ENCODE measurements at places on chromosomes 5 and 9.
A peak's percentile ranks its signal among the peaks of the same experiment; 100 is the strongest.

GRCh38 chr5:173458828-173459609, 130.8 kb upstream of the STC2 start:
- no peak for DNase-seq

- DNase-seq: no peak
Measured at GRCh38 chr9:77133011-77133410, 44.3 kb upstream of the VPS13A start.

GRCh38 chr5:172669386-172670004, 28.4 kb downstream of the NEURL1B start:
- DNase-seq: no peak

DNA sequence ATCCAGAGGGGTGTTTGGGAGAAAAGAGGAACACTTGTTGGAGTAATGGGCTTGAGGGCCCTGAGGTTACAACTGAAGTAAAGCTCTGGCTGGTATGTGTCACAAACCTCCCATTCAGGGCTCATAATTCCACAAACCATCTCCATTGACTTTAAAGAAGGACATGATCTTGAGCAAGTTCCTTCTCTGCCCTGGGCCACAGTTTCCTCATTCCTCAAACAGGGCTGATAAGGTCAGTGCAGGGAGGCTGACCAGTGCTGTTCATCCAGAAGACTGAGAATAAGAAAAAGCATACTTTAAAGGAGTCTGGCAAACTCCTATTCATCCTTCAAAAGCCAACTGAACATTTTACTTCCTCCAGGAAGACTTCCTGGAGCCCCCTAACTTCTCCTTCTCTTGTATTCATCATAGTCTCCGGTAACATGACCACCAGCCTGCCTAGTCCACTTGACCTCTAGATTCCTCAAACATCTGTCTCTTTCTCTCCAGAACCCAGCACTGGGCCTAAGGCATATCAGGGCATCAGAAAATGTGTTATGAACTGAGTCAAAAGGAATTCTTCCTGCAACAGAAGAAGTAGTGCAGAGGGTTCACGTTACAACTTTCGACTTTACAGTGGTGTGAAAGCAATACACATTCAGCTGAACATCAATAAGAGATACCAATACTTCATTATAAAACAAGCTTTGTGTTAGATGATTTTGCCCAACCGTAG, 20.7 kb upstream of the PTPN3 start:
- no peak for DNase-seq

DNA sequence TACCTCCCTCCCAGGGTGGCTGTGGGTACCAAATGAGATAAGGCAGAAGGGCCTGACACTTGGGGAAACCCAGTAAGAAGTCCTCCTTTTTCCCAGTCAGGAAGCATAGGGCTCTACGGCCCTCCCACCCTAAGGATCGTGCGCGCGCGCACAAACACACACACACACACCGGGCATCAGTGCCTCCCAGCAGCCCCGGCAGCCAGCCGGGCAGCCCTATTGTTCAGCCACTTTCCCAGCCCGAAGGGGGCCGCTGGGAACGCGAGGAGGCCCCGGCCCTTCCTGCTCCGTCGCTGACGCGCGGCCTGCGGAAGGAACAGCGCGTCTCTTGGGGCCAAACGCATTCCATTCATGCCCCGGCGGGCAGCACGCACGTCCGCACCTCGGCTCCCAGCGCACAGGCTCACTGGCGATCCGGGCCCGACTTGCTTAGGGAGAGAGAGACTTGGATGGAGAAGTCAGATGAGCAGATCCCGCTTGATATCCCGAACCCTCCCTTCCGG, 22.6 kb downstream of the DUSP1 start:
- DNase-seq: peak; percentile 93

DNA sequence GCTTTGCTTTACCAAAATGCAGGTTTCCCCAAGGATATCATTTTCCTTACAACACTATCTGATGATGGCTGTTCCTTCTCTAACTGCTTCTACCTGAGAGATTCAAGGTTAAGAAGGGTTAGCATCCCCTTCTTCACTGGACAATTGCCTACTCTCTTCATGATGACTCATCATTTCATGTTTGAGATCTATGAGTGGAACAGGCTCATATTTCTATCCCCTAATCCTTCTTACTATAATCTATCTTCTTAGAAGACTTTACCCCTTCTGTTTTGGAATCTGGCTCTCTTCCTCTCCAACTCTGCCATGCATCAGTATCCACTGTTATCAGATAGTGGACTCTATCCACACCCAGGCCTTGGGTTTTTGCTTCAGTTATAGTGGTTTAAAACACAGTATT, 54.3 kb downstream of the NR3C1 start:
- DNase-seq: no peak

- DNase-seq: no peak
Measured at GRCh38 chr9:135566552-135566951, 5.0 kb downstream of the PAEP start.

GRCh38 chr5:96312383-96312782, 120.7 kb downstream of the PCSK1 start:
- no peak for DNase-seq

GRCh38 chr5:174501461-174502069, 222.8 kb upstream of the MSX2 start:
- DNase-seq: no peak

DNA sequence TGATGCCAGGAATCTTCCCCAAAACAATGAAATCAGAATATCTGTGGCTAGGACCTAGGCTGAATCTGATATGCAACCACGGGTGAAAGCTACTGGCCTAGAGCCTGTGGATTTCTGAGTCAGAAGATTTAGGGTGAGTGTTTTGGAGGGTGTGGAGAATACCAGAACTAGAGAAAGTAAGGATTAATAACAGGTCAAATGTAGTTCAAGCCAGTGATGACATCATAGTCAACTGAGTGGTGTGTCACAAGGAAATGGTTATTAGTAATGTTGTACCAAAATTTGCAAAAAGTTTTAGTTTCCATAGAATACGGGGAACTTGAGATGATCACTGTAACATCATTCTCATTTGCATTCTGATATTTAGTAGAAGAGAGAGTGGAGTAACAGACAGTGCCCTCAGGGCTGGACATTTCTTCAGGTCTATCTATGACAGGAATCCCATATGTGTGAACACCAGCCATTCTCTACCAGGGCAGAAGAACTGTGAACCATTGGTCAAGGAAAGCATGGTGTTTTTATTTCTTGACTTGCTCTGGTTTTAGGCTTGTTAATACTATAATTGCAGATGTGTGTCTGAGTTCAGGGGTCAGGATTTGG, 3.7 kb downstream of the GALNT12 start:
- DNase-seq: no peak

- no peak for DNase-seq
Measured at GRCh38 chr5:102956599-102956998, 163.3 kb downstream of the GIN1 start.

- DNase-seq: no peak
Measured at GRCh38 chr5:97943036-97943435, 760.0 kb upstream of the RIOK2 start.

- no peak for DNase-seq
Measured at GRCh38 chr5:158607088-158607487, 492.6 kb downstream of the EBF1 start.

DNA sequence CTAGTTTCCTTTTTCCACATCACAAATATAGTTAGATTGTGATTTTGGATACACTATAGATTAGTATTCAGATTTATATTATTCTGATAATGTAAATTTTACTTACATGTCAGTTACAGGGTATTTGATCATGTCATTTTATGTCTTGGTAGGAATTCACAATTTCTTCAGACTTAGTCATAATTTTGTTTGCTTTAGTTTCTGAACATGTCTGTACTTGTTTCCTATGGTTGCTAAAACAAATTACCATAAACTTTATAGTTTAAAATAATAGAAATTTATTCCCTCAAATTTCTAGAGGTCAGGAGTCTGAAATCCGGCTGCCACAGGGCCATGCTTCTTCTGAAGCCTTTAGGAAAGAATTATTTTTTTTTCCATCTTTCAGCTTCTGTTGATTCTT, 1817.2 kb upstream of the CDH9 start:
- no peak for DNase-seq

- DNase-seq: no peak
Measured at GRCh38 chr9:31302620-31303418, 1081.6 kb upstream of the ACO1 start.

DNA sequence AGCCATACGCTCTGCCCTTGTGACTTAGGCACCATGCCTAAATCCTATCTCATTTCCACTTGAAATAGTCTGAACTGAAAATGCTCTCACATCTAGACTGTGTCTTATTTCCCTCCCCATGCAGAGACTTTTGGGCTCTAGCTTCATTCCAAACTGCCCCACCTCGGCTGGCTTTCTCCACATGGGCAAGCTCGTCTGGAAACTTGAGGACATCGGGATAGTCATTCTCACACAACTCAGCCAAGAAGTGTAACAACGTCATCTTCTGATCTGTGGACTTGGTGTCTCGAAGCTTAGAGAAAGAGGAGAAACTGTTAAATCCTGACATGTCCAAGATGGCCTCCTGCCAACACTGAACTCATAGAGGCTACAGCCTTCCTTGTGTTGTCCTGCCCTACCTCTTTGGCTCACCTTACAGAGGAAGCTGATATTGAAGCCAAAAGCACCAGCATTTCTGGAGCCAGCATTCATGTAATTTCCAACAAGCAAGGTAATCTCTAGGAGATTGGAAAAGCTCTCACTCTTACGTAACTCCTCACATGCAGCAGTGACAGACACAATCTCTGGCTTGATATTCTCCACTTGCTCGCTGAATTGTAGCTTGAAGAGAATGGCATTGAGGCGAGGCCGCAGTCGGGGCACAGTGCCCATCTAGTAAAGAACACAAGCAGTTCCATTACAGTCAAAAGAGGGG, 39.6 kb downstream of the PCDHGC5 start:
- DNase-seq: no peak

DNA sequence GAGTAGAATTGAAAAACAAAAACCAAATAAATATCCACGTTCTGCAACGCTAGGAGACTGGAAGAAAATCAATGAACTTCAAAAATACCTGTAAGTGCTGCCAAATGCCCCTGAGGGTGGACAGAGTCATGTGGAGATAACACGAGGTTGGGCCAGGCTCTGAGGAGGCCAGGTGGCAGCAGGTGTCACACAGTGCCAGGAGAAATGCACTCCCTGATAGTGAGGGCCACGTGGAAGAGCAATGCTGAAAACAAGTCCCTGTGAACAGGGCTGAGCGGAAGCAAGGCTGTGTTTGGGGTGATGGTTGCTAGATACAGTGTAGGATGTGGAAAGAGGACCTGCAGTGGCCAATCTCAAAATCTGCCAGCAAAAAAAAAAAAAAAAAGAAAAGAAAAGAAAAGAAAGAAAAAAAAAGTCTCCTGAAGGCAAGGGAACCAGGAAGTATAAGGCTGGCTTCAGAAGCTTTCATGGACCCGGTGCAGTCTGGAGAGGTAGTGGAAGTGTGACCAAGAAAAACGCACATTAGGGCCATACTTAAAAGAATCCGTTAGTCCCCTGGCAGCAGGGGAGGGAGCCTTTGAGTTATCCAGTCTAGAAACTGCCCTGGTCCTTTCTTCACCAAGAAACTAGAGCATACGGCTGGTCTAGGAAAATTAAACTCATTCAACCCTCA, 16.8 kb downstream of the C1QTNF3 start:
- no peak for DNase-seq

- DNase-seq: no peak
Measured at GRCh38 chr9:114327749-114328148, 1.9 kb upstream of the ORM2 start.

DNA sequence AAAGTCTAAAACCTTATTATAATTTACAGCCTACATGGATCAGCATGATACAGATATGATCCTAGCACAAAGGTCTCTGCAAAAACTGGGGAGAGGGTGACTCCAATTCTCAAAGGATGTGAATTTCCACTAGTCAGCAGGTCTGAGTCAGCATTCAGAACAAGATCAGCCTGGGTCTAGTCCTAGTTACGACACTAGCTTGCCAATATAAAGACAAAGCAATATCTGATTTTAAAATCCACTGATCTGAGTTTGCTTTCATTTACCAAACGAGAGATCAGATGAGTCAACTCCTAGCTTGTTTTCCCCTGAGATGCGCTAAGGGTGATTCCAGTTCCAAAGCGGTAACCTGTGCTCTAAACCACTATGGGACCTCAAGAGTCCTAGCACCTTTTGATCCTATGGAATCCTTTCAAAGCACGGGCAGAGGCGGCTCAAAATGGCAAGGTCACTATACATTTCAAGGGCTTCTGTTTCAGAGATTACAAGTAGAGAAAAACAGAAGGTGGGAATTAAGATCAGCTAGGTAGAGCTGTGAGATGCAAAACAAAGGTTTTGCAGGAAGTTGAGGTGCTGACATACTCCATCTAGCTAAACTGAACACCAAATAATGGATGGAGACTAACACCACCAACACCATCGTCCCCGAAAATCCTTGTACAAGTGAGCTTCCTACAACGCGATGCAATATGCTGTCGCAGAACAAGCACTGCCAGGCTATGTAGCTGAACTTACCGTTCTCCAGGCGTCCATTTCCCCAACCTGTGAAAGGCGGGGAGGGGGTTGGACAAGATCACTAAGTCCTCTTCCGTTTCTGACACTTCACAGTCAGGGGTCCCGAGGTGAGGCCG, 906 bp downstream of the SLC25A51 start:
- no peak for DNase-seq

GRCh38 chr5:171413153-171413910, 6.1 kb upstream of the FGF18 start:
- no peak for DNase-seq

- DNase-seq: no peak
Measured at GRCh38 chr5:4229414-4230292, 634.0 kb downstream of the IRX1 start.

- DNase-seq: no peak
Measured at GRCh38 chr9:107684224-107684623, 194.7 kb upstream of the KLF4 start.

DNA sequence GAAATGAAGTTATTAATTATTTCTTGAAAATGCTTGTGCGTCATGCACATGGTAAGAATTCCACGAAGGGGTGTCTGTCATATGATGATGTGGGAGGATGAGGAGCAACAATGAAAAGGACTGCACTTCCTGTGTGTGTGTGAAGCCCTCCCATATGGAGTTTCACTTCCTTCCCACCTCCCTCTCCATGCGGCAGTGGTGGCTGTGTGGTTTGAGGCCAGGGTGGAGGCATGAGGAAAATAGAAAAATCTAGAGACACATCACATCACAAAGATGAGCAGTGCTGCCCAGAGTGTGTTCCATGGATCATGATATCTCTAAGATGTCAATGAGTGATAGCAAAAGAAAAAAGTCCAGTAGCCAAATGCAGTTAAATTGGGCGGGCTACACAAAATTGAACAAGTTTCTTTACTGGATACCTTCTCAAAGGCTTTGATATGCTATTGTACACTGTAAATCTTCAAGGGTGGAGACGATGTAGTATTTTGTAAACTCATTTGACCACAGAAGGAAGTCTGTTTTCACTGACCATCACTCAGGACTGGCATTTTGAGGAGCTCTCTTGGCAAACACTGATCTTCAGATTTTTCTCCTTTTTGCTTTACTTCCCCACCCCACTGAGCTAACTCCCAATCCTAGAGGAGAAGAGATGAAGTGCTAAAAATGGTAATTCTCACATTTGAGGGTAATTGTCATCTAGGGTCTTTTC, 55.7 kb upstream of the EQTN start:
- no peak for DNase-seq

- DNase-seq: no peak
Measured at GRCh38 chr5:26868504-26868903, 169.9 kb downstream of the CDH9 start.

GRCh38 chr5:72786676-72787075, 29.8 kb upstream of the TNPO1 start:
- DNase-seq: no peak

All from cardiac septum (tissue), 1 donor.